Islet precursor cell (in vitro differentiated cells): ENCODE measurements at places on chromosomes 5 and 9.

DNA sequence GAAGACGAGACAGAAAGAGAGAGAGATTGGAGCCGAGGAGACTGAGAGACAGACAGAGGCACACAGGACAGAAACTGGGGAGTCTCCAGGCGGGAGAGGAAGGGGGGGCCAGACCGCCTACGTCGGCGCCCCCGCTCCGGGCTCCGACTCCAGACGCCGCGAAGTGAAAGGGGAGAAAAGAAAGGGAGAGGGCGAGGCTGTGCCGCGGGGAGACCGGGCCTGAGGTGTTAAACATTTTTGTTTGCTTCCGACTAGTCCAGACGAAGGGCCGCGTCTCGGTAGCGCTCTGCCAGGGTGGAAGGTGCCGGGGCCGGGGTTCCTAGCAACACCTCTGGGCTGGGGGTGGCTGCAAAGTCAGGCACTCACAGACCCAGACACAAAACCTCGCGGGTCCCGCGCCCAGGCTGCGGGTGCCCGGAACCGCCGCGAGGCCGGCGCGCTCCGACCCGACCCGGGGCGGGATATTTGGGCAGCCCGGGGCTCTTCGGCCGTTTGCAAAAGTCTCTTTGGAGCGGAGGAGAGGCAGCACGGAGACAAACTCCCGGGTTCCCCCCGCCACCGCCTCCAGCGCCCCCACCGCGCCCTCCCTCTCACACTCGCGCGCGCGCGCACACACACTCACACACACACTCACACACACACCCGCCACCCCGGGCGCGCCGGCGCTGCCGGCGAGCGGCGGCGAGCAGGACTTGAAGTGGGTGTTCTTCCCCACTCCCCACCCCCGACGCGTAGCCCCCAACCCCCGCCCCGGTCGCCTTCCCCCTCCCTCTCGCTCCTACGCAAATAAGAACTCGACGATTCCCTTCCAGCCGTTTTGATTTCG lies 626 bp upstream of the FST start:
- peak; percentile 79 for DNase-seq

DNA sequence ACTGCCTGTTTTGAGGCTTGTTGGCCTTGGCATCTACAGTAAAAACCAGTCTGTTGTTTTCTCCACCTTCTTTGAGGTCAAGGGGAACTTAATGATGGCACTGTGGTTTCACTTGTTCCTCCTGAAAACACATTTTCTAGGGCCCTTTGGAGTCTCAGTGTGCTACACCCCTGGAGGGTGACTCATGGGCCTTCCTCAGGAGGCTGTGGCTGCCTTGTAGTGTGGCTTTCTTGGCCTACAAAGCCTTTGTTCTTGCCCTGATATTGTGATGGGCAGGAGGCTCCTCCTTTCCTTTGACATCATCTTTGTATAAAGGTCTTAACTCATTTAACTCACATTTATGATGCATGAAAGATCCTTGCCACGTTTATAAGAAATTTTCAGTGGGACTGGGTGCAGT lies 56.3 kb upstream of the GPBP1 start:
- DNase-seq: no peak

DNA sequence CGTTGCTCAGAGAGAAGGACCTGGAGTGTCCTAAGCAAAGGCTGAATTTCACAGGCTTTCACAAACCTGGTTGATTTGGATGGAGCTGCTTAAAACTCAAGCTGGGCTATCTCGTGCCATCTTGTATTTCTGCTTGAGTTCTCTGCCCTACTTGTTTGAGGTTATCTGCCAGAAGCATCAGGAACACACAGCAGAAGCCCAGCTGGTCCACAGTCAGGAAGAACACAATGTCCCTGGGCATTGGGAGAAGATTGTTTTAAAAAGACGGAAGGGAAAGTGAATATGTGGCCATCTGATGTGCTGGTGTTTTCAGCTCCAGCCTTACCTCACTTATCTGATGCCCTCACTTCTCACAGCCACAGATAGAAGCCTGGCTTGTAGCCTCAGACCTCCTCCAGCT lies 32.9 kb upstream of the SLC36A1 start:
- DNase-seq: no peak

GRCh38 chr5:28430565-28431178 lies 1392.3 kb upstream of the CDH9 start:
- DNase-seq: no peak

DNA sequence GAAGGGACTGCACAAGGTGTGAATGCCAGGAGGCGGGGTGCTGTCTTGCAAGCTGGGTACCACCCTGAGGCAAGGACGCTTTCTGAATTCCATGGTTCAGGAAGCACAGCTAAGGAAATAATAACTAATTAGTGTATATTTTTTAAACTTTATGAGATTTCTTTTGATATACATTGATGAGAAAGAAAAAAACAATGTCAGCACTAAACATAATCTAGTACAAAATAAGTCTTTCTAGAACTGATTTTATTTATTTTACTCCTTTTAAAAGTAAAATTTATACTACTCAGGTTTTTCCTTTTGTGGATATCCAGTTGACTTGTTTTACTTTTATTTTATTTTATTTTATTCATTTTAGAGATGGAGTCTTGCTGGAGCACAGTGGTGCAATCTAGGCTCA lies 3.6 kb downstream of the DNAJC21 start:
- no peak for DNase-seq

DNA sequence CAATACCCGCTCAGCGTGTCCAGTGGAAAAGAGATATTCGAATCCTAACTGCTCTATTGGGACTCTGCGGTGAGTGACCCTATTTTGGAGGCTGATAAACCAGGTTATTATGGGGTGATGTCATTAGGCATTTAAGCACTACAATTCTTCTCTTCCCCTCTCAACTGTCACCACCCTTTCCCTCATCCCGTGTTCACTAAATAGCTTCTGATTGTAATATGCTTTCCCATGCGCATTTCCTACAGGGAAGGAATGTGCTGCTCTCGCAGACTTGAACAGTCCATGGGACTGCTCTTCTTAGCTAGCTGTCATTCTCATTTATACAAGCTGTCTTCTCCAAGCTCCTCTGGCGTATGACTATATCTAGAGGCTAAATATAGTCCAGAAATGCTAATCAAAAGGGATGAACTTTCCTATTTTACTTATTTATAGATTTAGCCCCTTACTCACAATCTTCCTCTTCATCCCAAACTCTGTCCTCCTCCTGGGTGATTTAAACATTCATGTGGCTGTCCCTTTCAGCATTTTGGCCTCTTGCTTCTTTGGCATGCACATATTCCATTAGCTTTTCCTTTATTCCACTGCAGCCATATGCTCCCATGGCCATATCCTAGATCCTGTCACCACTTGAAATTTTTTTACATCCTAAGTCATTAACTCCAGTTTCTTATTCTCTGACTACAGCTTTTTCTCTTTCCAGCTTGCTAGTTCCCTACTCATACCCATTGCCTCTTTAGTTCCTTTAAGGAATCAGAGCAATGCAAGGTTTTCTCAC lies 39.6 kb upstream of the CSNK1G3 start:
- no peak for DNase-seq

GRCh38 chr9:116380496-116380995 lies 227.0 kb downstream of the PAPPA start:
- no peak for DNase-seq

GRCh38 chr5:82808960-82809359 lies 268.2 kb downstream of the TMEM167A start:
- DNase-seq: no peak
